ENCODE measurements at places on chromosomes 12 and 14.
A peak's percentile ranks its signal among the peaks of the same experiment; 100 is the strongest.

- no peak for DNase-seq
Observed at GRCh38 chr14:93905623-93906022, 21.5 kb upstream of the FAM181A start.

GRCh38 chr14:59422069-59422881 is 42.9 kb downstream of the GPR135 start:
- DNase-seq = no peak

- no peak for DNase-seq
Observed at GRCh38 chr12:44703182-44703910, 172.8 kb downstream of the NELL2 start.

GRCh38 chr12:47577206-47577989 is 128.4 kb downstream of the RPAP3 start:
- no peak for DNase-seq

- DNase-seq = no peak
Observed at GRCh38 chr12:40327535-40327934, 102.7 kb downstream of the LRRK2 start.

DNA sequence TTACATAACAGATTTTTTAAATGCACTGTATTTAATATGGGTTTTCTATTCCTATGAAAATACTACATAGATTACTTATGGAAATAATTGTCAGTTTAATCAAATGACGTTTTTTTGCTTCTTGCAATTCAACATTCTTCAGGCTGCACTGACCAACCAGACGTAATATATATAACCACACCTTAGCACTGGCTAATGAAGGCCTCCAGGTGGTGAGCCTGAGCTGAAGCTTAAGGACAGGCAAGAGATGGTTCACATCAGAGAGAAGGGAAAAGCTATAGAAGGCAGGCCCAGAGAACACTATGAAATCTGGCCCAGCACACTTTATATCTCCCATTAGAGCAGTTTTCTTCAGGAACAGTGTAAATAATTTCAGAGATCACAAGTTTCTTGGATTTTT is 2.8 kb upstream of the MDGA2 start:
- DNase-seq = no peak

DNA sequence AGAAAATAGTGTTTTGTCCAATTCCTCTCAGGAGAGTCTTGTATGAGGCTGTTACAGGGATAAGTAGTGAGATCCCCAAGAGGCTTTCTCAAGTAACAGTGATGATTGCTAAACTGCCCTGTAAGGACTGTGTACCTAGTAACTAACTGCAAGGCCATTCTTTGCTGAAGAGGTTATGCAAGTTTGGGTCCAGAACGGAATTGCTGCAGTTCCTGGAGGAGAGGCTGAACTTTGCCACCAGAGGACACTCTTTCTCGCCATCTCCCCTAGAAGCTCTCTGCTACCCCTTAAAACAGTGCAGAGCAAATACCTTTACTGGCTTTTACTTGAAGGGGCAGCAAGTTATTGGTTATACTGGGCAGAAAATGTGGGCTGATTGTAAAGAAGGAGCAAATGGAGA is 180.0 kb downstream of the RBM19 start:
- DNase-seq = no peak

DNA sequence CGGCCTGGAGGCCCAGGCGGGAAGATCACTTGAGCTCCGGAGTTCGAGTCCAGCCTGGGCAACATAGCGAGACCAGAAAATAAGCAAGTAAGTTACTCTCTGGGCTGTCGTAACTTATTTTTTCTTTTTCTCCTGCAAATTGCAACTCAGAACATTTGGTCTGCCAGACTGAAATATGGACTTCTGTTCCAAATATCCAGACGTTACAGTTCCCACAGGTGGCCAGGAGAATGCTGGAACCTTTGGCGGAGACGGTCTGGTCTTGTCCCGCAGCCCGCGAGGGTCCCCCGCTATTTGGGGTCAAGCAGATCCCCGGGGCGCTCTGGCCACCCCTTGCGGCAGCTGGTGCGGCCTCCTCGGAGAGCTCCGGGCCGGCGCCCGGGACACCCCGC is 488 bp upstream of the PLEKHH1 start:
- DNase-seq = no peak

DNA sequence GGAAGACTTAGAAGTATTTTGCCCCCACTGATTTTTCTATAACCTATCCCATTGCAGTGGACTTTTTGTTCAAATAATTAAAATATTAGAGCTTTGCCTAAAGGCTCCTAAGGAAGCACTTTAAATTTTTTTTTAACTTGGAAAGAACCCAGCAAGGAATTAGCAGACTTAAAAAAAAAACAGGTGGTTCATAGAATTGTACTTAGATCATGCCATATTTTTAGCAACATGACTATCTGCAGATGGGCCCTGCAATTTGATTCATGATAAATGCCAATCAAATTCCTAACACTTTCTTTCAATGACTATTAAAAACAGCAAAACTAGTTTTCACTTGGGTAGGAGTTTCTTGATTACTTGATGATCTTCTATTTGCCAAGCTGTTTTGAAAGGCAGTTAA is 11.5 kb downstream of the ADAMTS20 start:
- DNase-seq = no peak

DNA sequence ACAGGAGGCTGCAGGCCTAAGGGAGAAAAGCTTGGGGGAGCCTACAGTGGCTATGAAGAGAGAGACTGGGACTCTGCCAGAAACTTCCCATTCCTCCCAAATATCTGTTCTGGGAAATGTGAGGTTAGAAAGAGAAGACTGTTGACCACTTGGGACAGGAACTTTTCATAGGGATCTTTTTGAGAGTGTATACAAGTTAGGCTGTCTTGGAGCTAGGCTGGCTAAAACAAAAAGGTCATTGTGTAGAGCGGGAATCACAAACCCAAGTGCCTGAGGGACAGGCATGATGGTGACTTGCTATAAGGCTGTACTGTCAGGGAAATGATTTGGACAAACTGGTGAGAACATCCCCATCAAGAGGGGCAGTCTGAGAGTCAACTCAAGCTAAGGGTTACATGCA is 175.1 kb downstream of the GRIP1 start:
- DNase-seq = no peak

DNA sequence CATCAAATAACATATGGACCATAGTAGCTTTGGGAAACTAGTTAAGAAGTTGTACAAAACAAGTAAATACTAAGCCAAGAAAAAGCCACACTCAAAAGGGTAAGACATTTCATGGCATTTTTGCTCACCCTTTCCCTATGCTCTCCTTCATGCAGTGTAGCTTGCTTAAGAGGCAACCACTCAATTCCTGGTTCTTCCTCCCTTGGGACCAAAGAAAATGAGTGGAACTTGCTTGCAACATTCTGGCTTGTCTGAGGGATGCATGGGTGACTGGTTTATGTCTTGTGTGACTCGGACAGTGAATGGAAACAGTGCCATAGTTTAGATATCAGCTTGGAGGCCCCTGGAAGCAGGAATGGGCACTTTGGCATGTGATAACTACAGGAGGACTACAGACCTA is 252.0 kb upstream of the ARID2 start:
- DNase-seq = no peak

- DNase-seq = no peak
Observed at GRCh38 chr14:71214241-71214640, 307.0 kb downstream of the PCNX1 start.

GRCh38 chr12:104054681-104055346 is 4.8 kb upstream of the GLT8D2 start:
- DNase-seq = no peak

- no peak for DNase-seq
Observed at GRCh38 chr12:75714462-75715322, 203.3 kb upstream of the KRR1 start.

DNA sequence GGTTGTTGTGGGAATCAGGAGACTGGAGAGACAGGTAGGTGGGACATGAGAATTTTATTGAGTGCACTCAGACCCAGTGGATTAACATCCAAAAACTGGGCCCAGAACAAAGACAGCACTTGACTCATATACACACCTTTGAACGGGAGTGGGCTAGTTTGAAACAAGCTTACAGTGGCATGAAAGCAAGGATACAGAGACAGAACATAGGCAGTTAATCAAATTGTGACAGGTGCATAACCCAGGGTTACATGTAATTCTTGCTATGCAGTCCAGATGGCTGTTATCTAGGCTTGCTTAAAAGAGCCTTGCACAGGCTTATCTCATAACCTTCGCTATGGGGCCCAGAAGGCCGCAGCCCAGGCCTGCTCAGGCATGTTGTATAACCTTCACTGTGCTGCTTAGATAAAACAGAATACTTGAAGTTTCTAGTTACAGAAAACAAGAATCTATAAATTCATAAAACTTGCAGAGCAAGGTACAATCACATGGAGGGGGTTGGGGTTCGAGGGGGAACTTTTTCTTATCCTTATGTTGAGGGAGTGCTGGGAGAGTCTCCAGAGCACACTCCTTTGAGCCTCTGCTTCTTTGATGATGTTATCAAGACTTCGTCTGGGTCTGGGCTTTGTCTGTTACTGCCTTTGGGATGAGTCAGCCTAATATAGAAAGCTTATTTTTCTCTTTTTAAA is 81.7 kb downstream of the TNFAIP2 start:
- no peak for DNase-seq

DNA sequence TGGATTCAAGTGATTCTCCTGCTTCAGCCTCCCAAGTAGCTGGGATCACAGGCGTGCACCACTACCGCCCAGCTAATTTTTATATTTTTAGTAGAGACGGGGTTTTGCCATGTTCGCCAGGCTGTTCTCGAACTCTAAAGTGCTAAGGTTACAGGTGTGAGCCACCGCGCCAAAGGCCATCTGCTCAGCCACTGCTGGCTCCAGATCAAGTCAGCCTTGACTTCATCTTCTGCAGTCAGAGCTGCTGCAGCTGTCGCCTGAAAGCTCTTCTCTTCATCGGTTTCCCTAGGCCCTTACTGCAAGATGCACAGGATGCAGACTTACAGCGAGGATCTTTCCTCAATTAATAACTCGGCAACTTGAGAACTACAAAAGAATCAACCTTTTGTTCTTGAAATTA is 66.8 kb downstream of the CLIP1 start:
- DNase-seq = no peak

- no peak for DNase-seq
Observed at GRCh38 chr12:15033641-15034040, 60.8 kb downstream of the PDE6H start.

DNA sequence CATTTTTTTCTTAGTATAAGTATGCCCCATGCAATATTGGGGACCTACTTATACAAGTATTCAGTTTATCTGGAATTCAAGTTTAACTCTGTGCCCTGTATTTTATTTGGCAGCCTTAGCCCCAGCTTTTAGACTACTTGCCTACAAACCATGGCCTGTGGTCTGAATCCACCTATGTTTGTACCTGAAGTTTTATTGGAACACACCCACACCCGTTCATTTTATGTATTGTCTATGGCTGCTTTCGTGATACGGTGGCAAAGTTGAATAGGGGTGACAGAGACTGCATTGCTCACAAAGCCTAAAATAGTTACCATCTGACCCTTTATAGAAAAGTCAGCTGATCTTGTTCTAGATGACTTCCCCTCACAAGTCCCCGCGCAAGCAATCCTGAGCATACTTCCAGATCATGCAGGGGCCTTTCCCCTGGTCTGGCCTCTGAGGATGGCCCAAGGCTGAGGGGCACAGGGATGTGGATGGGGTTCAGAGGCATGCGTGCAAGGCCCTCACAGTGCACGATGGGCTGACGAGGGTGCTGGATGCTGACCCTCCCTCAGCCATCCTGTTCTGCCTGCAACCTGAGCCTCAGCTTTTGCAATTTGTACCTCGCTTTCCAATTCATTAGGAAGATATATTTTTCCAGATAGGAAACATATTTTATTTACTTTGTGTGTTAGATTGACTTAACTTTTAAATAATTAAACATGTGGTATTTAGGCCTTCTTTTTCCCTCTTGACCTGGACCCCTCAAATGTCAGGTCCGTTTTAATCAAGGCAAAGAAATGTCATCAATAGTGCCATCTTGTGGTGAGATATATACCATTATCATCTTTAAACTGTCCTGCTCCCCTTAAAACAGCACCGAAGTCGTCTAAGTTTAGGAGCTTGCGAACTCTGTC is 527.3 kb upstream of the CCDC196 start:
- DNase-seq = no peak

DNA sequence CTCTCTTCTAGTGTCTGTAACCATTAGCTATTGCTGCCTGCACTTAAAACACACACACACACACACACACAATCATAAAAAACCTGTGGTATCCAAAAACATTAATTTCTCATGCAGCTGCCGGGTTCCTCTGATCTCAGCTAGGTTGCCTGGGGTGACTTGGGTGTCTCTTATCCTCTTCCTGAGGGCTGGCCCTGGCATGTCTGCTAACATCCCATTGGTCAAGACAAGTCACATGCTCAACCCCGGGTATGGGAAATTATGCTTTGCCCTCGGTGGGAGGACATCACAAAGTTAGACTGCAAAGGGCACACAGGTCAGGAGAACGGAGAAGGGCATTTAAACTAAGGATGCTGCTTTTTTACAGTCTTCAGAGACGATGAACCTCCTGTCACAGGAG is 55.7 kb downstream of the TRPV4 start:
- DNase-seq = peak; percentile 49

DNA sequence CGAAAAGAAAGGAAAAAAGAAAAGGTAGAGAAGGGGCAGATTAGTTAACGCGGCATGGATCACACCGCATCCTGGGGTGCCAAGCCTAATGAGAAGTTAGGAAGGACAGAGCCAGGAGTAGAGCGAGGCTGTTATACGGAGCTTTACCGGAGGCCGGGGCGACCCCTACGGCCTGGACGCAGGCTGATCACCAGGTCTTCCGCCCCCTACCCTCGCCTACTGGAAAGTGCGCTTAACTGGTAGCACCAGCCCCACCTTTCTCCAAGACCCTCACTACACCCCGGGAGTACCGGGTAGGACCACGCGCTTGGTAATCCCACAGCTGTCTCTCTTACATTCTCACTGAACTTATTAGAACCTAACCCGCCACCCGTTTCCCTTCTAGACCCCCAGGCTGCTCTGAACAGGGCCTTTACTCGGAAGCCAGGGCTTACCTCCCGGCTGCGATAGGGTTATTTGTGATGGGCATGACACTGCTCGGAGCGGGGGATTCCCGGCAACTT is 33.8 kb downstream of the WBP11 start:
- DNase-seq = no peak

GRCh38 chr14:47660158-47660557 is 15.2 kb downstream of the MDGA2 start:
- DNase-seq = no peak

GRCh38 chr12:65586796-65587195 is 237.5 kb upstream of the HMGA2 start:
- no peak for DNase-seq

DNA sequence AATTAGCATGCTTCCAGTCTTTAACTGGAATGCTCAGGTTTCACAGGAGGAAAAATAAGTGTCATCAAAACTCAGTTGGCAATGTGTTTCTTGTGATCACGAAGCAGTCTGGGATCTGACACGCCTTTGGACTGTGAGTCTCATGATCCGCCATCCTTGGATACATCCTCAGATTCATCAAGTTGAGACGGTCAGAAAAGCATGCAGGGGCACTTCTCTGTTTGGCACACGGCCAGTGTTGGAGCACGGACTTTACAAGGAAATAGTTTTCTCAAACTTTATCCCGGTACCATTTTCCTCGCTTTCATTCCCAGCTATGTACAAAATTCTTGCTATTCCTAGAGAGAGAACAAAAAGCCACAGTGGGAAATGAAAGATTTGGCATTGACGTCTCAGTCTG is 88.4 kb upstream of the PARP11 start:
- DNase-seq = no peak

Data from stimulated activated CD4-positive, alpha-beta T cell treated with anti-CD3 and anti-CD28 coated beads, Interleukin-4, amount 100 ng/mL, for 24 hours (primary cell).